ENCODE measurements at places on chromosomes 6 and 20.
A peak's percentile ranks its signal among the peaks of the same experiment; 100 is the strongest.

DNA sequence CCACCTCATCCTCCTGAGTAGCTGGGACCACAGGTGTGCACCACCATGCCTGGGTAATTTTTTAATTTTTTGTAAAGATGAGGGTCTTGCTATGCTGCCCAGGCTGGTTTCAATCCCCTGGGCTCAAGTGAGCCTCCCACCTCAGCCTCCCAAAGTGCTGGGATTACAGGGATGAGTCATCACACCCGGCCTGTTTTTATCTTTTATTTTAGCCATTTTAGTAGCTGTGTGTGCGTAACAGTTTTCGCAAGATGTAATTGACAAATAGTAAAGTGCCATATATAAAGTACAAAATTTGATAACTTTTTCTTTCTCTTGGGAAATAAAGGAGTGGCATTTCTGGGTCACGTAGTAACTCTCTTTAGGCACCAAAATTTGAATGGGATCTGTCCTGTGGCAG lies 21.4 kb downstream of the SNAI1 start:
- no peak for DNase-seq

- no peak for DNase-seq
These were observed 53.6 kb upstream of the BHLHE23 start for GRCh38 chr20:63060057-63060991.

DNA sequence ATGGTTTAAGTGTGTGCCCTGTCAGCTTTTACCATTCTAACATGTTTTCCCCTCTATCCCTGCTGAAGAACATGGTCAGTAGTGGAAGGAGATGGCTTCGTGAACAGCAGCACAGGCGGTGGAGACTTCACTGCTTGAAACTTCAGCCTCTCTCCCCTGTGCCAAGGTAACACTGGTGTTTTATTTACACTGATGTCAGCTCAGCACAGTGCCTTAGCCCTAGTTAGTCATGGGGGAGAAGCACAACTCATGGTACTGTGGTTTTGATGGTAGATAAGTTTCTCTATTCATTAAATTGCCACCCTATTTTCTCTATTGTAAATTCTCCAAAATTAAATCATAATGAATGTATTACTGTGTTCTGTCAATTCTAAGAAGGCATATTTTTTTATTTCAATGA lies 56.6 kb downstream of the MTHFD1L start:
- no peak for DNase-seq

DNA sequence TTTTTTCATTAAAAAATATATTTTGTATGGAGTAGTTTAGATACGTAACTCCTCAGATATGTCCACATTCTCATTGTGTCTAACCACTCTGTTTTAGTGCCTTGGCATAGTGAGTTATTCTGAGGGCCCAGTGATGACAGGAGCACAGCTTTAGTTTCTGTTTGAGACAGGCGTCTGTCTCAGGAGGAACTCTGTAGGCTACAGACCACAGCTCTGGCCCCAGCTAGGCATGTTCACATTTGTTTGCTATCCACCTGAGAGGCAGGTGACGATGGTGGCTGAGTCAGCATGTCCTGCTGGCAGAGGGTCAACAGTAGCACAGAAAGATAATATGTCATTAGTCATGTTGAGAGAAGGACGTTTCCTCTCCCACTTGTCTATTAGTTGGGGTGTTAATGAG lies 16.3 kb downstream of the LRRC1 start:
- DNase-seq, result peak; percentile 40

DNA sequence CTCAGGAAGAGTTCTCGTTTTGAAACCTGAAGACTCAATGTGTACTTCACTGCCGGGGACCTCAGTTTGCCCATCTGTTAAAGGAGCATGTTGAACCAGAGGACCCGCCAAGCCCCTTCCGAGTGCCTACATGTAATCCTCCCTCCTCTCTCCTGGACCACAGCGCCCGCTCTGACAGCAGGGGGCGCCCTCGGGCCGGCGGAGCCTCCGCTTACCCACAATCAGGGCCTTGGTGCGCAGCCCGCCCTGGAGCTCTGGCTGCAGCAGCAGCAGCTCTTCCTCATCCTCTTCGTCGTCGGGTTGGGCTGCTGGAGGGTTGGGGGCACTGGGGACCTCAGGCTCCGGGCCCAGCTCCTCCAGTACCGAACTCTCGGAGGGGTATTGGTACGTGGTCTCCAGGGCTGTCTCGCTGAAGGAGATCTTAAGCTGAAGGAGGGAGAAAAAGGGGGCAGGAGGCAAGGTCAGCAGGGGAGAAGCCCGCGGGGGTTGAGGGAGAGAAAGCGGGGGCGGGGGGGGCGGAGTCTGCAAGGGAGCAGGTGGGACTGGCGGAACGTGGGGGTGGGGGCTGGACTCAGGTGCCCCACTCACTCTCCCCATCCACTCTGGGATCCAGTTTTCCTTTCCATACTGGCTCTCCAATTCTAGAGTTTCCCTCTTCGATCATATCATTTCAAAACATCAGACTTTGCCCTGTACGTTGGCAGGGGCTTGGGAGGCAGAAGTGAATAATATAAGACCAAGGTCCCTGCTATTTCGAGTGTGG lies 6.3 kb upstream of the DHX16 start:
- no peak for DNase-seq
